ENCODE measurements at places on chromosomes 12 and 14.

GRCh38 chr14:34081576-34082136, 130.8 kb upstream of the EGLN3 start:
- DNase-seq: no peak

DNA sequence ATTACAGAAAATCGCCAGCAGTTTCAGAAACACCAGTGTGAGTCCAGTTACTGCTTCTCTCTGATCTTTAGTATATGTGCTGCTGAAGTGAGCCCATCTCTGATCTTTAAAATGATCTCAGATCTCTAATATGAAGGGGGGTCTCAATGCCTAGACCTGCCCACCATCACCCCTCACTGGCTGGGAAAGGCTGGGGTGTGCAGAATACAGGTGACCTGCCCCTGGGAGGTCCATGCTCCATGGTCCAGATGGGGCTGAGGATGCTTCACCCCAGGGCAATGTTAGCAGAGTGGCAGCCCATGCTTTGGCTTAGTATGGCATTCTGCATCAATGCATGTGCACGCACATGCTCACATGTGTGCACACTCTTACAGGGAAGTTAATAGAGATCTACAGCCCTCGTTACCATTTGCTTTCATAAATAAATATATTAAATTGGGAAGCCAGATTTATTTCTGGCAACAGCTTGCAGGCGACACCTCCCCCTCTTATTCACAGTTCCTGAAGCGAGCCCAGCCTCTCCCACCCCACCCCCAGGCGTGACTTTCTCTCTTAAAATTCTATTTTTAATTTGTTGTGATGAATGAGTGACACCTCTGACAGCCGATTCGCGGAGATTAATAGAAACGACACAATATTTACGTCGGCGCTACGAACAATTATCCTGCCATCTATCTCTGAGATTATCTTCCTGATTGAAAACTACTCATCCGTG, 104.7 kb upstream of the ESRRB start:
- DNase-seq: no peak

- no peak for DNase-seq
These were observed 20.0 kb upstream of the GCH1 start for GRCh38 chr14:54922598-54922997.

DNA sequence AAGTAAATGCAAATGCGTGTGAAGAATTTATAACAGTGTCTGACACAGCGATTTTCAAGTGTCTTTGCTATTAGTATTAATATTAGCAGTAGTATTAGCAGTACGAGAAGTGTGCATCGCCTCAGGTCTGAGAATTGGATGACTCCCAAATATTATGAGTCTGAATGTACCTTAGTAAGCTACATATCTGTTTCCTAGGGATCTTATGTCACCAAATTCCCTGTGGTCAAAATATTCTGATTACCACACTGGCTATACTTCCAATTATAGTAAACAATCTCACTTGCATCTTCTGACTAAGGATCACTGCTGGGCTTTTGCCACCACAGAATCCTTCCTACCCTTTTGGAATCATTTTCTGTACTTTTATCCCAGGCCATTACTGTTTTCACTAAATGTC, 396.0 kb upstream of the MIS18BP1 start:
- DNase-seq: no peak

GRCh38 chr12:112314981-112315380, 67.2 kb downstream of the HECTD4 start:
- DNase-seq: no peak

GRCh38 chr12:102300824-102301461, 103.3 kb upstream of the PMCH start:
- DNase-seq: peak; percentile 4

GRCh38 chr12:57429473-57430111, 1.3 kb downstream of the R3HDM2 start:
- DNase-seq: no peak

GRCh38 chr14:74147571-74147970, 62.8 kb downstream of the LIN52 start:
- no peak for DNase-seq

DNA sequence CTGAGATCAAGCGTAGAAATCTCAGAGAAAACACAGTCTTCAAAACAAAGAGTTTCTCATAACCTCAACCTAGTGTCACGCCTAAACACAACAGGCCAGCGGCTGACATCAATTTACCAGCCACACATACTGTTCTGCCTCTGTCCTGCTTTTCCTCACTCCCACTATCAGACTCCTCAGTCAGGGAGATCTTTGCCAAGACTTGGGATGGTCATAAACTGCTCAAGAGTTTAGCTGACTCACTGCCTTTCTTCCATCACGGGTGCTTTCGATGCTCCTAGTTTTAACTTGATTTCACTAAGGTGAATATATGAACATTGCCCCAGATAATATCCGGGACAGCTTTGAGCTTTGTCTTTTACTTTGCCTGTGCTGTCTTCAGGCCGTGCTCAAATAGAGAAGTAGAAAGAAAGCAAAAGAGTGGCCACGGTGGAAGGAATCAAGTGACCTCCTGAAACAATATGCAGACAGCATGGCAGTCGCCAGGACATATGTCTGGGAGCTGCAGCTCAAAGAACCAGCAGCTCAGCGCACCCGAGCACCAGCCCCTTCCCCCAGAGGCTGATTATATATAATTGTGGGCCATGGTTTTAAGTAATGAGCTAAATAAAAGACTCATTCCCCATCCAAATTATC, 12.1 kb downstream of the MDM1 start:
- DNase-seq: no peak

DNA sequence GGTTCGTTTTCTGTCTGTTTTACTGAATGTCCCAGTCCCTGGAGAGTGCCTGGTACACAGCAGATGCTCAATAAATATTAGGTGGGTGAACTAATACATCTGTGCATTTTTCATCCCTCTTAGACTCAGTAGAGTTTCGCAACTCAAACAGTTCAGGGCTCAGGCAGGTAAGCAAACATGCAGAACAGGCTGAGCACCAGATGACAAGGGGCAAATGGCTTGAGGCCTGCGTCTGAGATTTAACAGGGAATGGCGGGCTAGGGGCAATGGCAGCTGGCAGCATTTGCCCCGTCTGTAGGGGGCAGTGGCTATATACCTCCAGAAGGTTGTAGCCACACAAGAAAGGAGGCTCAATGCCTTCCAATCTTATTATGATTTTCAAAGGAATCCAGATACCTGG, 8.6 kb upstream of the RAN start:
- DNase-seq: no peak

DNA sequence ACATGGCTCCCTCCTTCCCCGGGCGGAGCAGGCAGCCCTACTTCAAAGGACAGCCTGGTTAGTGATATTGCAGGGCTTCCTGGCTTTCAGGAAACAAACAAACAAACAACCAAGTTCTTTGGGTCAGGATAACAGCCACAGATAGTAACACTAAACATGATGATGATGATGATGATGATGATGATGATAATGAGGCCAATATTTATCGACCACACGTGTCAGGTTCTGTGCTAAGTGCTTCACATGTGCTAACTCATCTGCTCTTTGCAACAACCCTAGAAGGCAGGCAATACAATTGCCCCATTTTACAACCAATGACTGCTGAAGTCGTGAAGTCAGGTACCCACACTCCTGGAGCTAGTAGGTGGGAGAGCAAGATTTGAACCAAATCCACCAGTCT, 44.1 kb upstream of the TBX5 start:
- DNase-seq: no peak

- no peak for DNase-seq
These were observed 780 bp downstream of the TBC1D15 start for GRCh38 chr12:71840231-71840847.

- no peak for DNase-seq
These were observed 90.4 kb downstream of the PPP2R5C start for GRCh38 chr14:101851736-101852405.

DNA sequence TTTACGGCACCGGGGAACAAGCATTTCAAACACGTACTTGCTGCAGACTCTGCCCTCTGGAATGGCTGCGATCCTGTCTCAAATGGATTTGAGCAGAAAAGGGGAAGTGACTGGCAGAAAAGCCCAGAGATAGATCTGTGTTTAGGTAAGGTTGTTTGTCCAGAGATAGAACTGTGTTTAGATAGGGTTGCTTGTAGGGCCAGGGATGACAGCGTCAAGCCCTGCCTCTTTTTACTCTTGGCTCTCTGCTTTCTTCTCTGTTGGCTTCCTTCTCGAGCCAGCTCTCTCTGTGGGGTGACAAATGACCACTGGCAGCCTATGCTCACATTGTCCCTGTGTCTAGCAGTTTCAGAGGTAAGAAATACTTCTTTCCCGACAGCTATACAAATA, 11.4 kb downstream of the DGLUCY start:
- DNase-seq: no peak

DNA sequence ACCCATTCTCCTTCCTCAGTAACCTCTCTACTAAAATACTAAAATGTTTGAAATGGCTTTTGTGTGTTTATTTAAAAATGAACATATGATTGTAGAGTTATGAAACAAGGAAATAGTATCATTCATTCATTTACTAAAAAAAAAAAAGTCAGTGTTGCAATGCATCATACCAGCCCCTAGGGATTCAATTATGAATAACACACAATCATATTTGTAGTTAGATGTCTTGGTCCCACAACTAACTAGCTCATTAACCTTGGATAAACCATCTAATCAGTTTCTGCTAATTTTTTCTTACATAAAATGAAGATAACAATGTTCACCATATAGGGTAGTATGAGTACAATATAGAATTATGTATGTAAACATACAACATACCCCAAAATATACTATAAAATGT, 183.2 kb downstream of the GRIN2B start:
- no peak for DNase-seq

DNA sequence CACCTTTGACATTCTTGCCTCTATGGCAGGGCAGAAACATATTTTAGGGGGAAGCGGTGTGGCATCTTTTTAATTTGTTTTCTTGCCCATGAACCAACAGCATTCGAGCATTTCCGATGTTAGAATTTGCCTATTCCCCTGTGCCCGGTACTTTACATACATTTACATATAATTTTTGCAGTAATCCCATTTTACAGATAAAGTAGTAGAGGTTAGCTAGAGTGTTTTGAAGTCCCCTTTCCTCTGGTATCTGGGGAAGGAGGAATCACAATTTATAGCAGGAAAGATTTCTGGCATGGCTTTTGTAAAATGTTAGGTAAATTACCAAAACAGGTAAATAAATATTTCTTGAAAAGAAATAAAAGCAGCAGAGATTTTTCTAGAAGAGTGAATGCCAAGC, 1.6 kb downstream of the BORCS5 start:
- no peak for DNase-seq

DNA sequence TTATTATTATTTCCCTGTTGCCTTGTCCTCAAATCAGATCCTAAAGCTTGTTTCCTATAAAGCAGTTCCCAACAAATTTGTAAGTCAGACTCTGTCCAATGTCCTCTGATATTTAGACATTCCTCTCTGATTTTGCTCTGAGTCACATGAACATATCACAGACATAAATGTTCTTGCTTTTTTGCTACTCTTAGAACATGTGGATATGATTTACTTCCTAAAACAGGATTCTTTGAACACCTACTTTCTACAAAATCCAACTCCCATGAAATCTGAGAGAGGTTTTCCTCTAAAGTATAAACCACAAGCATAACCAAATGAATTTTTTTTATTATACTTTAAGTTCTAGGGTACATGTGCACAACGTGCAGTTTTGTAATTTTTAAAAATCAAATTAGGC, 181.3 kb upstream of the SLC38A2 start:
- DNase-seq: no peak

- no peak for DNase-seq
These were observed 25.9 kb downstream of the UBE2N start for GRCh38 chr12:93415723-93416464.

- DNase-seq: no peak
These were observed 953 bp upstream of the NXPH4 start for GRCh38 chr12:57215668-57216013.

DNA sequence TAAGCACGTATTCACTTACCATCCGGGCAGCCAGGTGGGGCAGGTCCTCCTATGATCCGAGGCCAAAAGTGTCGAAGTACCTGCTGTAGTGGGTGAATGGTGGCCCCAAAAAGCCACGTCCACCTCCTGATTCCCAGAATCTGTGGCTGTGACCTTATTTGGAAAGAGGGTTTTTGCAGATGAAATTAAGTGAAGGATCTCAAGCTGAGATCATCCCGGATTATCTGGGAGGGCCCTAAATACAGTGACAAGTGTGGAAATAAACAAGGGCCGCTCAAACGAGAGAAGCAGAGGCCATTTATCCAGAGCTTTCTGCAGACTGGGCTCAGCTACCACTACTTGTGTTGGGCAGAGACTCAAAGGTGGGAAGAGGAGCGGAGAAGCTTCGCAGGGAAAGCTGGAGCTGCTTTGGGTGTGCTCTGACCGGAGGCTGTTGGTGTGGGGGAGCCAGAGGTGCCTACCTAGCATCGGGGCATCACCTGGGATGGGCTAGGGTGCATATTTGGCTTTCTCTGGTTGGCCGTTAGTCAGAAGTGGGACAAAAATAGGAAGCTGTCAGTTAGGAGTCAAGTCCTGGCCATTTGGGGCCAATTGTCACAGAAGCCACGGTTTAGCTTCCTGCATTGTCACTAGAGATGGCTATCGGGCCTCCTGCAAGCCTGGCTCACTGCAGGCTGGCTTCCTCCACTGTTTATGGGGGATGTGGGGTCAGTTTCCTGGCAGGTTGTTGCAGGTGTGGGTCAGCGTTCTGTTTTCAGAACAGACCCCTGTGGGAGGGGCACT, 27.8 kb upstream of the DLK1 start:
- DNase-seq: no peak

DNA sequence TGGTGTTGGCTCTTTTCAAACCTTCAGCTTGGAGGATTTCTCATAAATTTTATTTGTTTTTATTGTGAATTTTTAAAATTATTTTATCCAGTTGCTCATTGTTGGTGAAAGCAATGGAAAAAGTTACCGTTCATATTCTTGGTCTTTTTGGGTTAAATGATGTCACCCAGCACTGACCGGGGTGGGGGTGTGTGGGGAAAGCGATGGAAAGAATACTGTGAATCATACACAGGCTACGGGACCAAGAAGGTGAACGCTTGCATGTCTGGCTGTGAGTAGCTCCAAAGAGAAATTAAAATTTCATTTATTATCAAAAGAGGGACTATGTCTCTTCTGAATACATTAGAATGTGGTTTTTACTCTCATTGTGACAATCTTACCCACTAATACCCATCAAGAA, 430.1 kb downstream of the AEBP2 start:
- DNase-seq: no peak

DNA sequence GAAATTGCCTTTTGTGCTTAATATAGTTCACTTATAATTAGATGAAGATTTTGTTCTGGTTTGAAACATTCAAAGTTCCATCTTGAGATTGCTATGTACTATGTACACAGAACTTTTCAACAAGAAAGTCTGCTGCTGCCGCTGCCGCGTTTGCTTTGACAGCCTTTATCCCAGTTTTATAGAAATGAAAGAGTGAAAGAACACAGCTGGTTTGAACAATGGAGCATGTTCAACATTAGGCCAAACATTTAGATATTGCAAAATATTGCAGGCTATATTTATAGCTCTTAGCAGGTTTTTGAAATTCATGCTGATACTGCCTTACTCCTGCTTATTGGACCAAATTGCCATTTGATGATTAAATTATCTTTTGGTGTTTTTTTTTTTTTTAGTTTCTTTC, 299.8 kb upstream of the PRKD1 start:
- no peak for DNase-seq

Measured in NK-92 treated with Interleukin-12 subunit alpha and Interleukin-12 subunit beta, amount 100 ng/mL, for 24 hours (cell line).